ENCODE measurements at places on chromosomes 2 and 18.
A peak's percentile ranks its signal among the peaks of the same experiment; 100 is the strongest.

GRCh38 chr2:234096164-234096563 is 45.7 kb downstream of the SPP2 start:
- no peak for DNase-seq

GRCh38 chr2:232877940-232878511 is 8.0 kb downstream of the SNORC start:
- no peak for DNase-seq

GRCh38 chr2:97688062-97688827 is 18.7 kb downstream of the C2orf92 start:
- no peak for DNase-seq

DNA sequence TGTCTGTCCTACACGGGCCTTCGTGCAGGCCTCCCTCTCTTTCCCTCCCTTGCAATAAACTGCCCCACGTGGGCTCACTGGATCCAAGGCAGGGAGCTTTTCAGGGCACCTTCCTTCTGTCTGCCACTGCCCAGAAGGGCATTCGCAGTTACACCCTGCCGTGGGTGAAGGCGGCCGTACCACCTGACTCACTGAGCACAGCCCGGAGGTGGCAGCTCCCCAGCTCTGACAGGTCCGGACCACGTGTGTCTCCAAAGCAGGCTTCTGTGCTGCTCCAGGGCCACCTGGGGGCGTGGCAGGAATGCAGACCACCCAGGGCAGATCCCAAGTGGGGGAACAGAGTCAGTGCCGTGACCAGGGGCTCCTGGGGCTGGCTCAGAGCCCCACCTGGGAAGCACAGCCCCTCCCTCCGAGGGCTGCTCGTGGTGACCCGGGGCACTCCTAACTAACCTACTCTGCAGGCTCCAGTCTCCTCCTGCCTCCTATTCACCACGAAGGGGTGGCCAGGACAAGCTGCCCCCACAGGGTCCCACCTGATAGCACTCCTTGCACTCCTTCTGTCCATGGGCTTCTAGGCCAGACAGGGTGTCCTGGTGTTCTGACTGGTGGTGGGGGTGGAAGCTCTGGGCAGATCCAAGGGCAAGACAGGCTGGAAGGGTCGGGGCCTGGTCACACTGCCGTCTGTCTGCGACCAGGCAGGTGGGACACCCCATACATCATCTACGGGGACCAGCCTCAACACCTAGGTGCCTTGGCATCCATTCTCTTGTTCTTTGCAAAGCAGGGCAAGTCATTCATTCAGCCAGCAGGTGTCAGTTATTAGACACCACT is 9.7 kb downstream of the SNED1 start:
- DNase-seq: no peak

GRCh38 chr2:237862528-237862895 is 3.1 kb downstream of the RAMP1 start:
- no peak for DNase-seq

GRCh38 chr2:37417321-37417720 is 72.9 kb downstream of the QPCT start:
- DNase-seq: no peak

DNA sequence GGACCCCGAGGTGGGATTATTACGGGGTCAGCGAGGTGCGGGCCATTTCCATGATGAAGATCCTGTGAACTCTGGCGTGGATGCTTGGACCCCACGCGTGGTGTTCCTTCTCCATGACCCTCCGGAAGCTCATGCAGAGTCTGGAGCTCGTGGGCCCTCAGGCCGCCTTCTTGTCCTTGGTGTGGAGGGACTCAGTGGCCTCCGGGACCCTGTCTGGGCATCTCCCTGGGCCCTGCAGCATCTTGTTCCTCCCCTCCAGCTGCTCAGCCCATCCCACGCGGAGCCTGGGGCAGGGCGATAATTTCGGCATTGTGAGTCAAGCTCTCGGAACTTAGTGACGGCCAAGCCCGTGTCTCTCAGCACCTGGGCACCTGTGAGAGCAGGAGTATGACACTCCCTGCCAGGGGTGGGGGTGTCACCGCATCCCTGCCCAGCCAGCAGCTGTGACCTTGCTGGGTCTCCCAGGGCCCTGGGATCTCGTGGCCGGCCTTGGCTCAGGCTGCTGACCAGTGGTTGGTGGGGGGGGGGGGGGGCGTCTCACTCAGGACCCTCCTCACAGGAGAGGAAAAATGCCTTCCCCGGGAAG is 24.6 kb downstream of the RTP5 start:
- no peak for DNase-seq

DNA sequence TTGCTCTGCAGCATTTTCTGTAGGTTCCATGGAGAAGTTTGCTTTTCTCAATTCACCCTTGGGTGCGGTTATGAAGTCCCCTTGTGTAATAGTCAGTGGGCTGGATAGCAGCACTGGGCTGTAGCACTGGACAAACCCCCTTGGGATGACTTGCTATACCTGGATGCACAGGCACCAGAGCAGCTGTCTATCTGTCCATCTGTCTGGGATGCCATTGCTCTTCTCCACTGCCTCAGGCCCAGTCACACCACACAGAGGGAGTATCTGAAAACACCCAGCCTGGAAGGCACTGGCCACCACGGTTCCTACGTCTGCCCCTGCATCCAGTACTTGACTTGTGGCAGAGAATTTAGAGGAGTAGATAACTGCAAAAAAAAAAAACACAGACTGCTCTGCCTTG is 254.5 kb downstream of the TFCP2L1 start:
- DNase-seq: no peak

GRCh38 chr2:38076710-38077430 is 919 bp upstream of the CYP1B1 start:
- peak; percentile 93 for DNase-seq

DNA sequence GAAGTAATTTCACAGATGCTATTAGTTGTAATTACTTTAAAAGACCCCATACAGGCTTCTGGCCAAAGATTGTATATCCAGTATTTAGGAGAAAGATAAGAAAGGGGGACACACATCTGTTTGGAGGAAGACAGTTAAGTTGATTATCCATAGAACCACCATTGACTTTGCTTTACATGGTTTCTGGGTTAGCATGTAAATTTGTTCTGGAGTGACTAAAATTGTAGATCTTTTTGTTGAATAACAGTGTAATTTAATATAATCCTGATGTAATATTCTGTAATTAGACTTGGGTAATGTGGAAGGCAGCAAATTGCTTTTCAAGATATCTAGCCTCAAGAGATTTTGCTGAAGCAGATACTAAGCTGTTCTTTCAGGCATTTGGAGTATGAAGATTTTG is 17.2 kb downstream of the COMMD1 start:
- no peak for DNase-seq

DNA sequence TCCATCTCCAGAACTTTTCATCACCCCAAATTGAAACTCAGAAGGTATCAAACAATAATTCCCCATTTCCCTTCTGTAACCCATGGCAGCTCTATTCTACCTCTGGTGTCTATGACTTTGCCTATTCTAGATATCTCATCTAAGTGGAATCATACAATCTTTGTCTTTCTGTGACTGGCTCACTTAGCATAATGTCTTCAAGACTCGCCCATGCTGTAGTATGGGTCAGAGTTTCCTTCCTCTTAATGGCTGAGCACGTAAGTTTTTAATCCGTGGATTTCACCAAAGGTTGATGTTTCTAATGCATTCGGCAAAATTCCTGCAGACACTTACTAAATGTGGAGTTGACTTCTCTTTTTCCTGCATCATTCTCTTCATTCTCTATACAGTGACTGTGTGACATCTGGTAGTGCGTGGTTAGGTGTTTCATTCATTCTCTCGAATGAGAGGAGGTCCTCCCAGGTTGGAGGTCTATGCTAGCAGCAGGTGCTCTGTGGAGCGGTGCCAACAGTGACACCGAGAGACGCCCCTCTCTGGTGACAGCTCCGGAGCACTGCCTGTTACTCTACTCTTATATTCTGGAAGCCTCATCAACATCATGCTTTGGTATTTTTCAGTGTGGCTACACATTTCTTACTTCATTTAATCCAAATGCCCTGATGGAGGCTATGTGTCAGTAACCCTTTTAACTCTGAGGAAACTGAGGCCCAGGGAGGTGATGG is 50.1 kb downstream of the ATOH8 start:
- DNase-seq: no peak
